ENCODE measurements at places on chromosomes 1 and 21.

DNA sequence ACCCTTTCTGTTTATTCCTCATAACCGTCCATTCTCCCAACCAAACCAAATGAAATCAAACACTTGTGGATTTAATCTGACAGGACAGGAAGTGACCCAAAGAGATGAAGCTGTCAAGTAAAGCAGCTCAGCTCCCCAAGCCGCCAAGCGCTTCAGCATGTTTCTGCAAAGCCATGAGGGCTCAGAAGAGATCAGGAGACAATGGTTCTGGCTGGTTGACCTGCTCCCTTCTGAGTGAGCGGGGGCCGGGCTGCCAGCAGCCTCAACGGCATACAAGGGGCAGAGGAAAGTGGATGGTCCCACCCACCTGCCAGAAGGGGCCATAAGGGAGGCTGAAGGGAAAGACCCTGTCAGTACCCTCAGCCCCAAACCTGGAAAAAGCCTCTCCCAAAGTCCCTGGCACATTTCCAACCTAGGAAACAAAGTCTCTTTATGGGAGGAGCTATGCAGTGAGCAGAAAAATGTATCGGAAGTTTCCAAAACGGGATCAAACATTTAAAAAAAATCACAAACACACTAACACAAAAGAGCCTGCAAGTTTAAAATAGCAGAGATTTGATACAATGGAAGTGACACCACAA is 45.4 kb downstream of the SLC45A1 start:
- no peak for DNase-seq

DNA sequence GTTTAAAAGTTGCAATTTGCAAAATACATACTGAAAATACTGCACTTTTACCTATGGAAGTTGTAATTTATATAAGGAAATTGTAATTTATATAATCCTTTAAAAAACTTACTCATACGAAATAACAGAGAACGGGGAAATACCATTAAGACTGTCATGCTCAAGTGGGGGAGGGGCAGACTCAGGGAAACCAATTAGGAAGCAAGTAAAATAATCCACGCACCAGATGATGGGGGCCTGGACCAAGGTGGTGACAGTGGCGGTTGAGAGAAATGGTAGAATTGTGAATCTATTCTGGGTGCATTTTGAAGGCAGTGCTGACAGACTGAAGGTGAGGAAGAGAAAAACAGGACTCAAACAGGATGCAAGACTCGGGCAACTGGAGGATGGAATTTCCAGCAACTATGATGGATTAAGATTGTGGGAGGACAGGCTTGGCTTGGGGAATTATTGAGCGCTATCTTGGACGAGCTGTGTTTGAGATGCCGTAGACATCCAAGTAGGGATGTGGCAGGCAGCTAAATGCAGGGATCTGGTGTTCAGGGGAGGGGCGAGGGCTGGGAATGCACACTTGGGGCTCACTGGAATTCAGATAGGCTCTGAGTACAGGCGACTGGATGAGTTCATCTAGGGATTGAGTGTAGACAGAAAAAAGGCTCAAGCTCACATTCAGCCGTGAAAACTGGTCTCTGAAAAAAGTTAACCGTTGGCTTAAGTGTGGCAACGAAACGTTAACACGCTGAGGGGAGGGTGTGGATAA is 977 bp downstream of the LCA5L start:
- DNase-seq = no peak

- DNase-seq = no peak
Measured at GRCh38 chr1:8689431-8690252, 127.8 kb downstream of the RERE start.

- no peak for DNase-seq
Measured at GRCh38 chr1:198387587-198387986, 152.9 kb downstream of the ATP6V1G3 start.

DNA sequence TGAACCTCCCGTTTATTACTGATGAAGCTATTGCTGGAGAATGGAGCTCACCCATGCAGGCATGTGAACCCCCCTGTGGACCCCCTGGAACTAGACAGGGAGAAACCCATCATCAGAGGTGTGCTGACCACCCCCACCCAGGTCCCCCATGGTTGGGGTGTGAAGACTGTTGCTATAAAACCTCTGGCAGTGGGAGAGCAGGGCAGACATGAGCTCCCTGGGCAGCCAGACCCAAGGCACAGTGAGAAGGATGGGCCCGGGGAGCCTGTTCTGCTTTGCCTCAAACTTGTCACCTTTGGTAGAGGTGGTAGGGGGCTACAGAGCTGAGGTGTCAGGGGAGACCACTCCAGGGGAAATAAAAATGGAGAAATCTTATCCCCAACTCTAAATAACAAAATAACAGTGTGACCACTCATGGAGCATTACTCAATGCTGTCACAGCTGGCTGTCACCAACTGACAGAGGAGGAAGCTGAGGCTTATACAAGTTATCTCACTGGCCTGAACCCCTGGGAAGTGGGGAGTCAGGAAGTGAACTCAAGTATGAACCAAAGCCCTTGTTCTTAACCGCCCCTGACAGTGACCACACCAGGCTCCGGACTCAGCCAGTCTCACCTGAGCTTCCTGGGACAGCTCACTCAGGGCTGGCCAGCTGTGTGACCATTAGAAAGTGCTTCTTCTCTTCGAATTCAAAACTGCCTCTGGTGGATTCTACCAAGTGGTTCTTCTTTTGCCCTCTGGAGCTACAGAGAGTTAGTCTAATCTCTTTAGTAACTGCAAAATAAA is 698.8 kb downstream of the MATN1 start:
- no peak for DNase-seq

- DNase-seq = no peak
Measured at GRCh38 chr1:59026472-59026948, 242.7 kb upstream of the JUN start.

DNA sequence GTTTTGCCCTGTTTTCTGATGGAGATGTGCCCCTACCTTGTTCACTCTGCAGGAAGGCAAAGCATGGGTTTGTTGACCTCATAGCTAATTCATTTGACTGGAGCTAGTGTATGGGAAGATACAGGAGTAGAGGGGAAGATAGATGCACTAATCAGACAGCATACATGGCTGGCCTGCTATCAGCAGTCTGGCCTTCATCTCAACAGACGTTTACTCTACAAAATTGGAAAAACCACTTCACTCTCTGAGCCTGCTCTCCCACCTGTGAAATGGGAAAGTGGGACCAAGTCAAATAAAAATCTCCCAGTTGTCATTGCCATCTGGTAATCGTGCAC is 235.2 kb upstream of the RAB4A start:
- DNase-seq = no peak

GRCh38 chr1:181126289-181126688 is 37.8 kb downstream of the IER5 start:
- DNase-seq = no peak

- no peak for DNase-seq
Measured at GRCh38 chr1:69403756-69404320, 163.9 kb upstream of the LRRC7 start.

- no peak for DNase-seq
Measured at GRCh38 chr1:95994643-95995042, 726.9 kb upstream of the PTBP2 start.

DNA sequence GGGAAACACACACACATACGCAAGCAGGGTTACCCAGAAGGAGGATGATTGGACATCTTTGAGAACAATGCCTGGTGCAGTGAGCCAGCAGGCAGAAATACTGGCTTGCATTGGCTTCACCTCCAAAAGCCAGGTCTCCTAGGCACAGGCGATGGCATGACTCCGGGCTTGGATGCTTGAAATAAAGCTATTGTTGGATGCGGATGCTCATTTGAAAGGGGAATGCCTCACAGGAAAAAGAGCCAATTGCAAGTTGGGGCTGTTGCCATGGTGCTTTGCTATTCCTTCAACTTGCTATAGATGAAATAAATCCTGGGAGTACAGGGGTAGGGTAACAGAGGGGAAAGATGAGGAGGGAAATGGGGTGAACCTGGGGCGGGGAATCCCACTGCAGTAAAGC is 180.7 kb upstream of the SGIP1 start:
- no peak for DNase-seq

GRCh38 chr1:53614231-53615021 is 124.5 kb downstream of the GLIS1 start:
- no peak for DNase-seq

GRCh38 chr1:63977466-63977865 is 203.6 kb downstream of the ROR1 start:
- no peak for DNase-seq

DNA sequence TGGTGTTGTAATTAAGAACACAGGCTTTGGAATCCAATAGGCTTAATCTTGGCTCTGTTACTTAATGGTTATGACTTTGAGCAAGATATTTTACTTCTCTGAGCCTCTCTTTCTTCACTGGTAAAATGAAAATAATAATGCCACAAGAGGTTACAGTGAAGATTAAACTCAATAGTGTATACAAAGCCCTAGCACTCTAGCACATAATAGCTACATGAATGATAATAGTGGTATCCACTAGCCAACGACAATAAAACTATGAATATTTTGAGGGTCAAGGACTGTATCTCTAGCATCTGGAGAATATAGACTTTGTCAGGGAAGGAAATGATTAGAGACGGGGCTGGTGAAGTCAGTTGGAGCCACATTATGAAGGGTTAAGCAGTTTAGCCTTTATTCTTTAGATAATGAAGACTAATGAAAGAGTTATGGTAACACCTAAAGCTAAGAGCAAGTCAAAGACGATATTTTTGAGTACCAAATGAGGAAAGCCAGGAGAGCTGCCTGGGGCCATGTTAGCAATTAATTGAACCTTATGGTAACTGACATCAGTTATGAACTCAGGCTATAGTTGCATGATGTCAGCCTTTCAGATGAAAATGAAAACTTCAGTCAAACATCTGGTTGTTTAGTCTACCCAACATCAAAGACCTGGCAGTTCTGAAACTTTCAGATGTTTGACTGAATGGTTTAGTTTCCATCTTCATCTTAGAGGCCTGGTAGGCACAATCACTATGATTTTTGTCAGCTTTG is 32.8 kb upstream of the RNF11 start:
- no peak for DNase-seq

GRCh38 chr1:89923517-89923916 is 71.4 kb upstream of the ZNF326 start:
- DNase-seq = no peak

DNA sequence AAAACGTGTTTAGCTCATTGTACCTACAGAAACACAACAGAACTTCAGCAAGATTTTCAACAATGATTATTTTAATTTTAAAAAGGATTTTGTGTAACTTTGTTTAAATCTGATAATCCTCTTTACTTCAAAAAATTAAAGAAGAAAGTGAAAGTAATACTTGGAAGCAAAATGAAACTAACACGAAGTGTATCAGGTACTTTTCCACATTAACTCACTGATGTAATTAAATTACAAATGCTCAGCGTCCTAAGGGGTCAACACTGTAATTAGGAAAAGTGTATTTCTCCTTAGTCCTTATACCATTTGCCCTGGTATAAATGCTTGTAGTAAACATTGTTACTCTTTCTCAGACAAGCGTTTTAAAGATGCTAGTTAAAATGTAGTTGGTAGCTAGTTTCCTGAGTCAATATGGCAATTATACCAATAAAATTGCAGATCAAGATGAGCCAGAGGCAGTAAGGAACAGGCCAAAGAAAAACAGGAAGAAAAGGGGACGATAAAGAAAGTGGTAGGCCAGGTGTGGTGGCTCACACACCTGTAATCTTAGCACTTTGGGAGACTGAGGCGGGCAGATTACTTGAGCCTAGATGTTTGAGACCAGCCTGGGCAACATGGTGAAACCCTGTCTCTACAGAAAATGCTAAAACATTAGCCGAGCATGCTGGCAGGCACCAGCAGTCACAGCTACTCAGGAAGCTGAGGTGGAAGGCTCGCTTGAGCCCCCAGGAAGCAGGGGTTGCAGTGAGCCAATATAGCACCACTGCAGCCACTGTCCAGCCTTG is 553.0 kb downstream of the SMYD3 start:
- DNase-seq = no peak

DNA sequence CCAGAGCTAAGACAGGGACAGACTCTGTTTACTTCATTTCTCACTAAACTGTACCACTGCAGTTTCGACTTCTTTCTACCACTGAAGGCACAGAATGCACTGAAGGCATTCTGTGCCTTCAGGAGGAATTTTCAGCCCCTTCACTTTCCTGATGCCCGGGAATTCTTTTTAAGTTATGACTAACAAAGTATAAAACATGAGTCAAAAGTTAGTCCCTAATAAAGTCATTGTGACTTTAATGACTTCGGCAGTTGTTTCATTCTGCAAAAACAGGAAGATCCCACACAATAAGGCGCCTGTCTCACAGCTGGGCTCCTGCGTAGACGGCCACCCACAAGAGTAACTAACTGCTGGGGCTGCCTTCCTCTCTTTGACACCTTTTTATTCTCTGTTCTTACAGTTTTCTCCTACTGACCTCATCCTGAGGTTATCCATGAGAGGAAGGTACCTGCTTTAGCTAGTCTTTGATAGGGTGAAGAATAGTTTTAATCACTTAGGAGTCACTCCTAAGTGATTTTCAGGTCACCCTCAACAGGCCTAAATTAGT is 183.9 kb upstream of the SGIP1 start:
- DNase-seq = no peak

DNA sequence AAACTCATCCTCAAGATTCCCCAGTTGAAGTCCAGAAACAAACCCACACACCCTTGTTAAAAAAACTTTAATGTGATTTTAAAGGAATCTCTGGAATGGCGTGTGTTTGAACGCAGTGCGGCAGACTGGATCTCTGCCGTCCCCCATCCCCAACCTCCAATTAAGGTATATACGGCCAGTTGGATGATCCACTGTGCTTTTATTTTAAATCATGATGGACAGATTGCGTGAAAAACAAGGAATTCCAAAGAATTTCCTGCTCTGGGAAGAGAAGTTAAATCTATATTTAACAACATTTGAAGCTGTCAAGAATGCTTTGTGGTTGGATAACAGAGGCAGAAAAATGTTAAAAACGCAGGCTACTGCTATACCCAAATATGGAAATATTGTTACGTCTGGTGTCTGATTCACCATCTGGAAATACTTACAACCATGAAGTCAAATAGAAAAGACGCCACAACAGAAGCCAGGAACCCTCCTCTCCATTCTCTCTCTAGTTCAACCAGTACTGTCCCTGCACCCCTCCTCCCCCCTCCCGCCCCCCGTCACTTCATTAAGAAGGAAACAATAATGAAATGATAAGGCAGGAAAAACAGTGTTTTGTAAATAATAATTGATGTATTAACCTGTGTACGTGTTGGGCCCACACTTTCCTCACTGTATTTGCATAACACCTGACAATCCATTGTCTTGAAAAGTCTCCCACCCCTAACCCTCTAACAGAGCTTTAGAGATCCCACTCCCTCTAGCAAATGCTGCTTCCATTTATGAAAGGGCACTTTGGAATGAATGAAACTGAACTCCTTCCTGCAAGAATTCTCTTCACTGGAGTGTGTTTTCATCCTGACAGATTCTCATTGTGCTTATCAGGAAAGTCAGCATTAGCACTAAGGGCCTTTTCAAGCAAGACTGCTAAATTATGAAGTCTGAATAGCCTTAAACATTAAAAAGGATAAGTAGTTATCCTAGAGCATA is 2.0 kb upstream of the CCN1 start:
- no peak for DNase-seq

Measured in stimulated activated CD8-positive, alpha-beta memory T cell treated with anti-CD3 and anti-CD28 coated beads, Interleukin-12 subunit alpha, Interleukin-12 subunit beta, amount 100 ng/mL, for 1 hour (primary cell).